Ascending aorta (tissue), 2 donors: ENCODE measurements at places on chromosomes 4 and X.

GRCh38 chr4:71639380-71639779, 144.5 kb downstream of the GC start:
- DNase-seq, result no peak

DNA sequence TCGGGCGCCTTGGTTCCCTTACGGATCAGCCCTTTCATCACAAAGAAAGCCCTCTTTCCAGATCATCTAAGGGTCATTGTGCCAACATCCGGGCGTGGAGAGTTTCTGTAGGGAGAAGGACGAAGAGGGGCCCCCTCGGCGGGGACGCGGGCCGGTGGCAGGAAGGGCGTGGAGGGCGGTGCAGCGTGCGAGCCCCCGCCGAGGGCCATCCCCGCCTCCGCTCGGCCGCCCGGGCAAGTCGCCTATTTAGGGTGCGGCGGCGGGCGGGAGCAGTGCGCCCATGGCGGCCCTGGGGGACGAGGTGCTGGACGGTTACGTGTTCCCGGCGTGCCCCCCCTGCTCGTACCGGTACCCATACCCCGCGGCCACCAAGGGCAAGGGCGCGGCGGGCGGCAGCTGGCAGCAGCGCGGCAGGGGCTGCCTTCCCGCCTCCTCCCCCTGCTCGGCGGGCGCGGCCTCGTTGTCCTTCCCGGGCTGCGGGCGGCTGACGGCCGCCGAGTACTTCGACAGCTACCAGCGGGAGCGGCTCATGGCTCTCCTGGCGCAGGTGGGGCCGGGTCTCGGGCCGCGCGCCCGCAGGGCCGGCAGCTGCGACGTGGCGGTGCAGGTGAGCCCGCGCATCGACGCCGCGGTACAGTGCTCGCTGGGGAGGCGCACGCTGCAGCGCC, at the start of gene ZAR1:
Gene ZAR1 (plus strand): TSS at position 241 of the 668 bp plus-strand sequence. CDS start 40 bp downstream, at position 281.
- no peak for DNase-seq

DNA sequence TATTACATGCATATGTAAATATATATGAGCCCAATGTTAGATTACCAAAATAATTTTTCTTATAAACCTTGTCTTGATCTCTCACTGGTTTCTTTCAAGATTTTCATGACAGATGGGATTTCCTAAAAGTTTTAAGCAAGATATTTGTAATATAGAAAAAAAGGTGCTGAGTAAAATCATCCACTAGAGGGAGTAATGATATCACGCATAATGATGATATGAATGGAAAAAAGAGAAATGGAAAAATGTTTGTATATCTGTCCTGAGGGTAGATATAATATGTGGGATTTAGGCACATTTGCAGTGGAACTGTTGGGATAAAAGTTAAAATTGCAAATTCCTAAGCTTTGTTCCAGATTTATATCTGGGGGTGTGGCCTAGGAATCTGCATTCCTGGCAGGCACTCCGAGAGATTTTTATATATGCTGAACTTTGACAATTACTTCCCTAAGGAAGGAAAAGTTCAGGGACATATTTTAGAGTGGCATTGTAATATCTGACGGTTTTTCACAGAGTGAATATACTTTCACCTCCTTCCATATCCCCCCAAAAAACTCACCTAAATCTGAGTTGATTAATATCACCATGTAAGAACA, 60.5 kb downstream of the TMA16 start:
- DNase-seq, result no peak

GRCh38 chr4:123579961-123580360, 183.4 kb downstream of the SPRY1 start:
- DNase-seq, result no peak

DNA sequence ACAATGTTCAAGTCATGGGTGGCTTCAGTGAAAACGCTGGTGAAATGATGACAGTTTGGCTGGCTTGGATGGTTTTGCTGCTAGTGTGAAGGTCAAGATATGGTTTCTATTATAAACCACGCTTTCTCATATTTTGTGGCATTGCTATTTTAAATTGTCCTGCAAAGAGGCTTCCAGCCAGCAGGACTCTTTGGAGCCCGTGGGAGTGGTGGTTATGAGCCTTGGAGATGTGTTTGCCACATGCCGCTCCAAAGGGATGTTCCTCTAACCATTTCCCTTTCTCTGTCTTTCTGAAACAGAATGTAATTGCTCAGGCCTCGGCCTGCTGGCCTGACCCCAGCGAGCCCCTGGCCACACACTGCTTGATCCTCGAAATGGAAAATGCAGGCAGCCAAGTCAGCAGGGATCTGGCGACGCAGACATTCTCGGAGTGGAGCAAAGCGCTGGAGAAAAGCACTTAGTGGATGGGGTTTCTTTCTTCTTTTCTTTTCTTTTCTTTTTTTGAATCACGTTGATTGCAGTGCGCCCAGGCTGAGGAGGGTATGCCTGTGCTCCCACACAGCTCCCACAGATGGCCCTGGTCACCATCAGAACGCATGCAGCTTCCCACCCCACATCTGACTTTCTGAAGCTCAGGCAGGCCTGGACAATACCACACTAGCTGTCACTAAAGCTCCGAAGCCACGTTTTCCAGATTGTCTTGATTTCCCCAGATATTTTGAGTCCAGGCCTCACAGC, 114.0 kb downstream of the ENPP6 start:
- peak; percentile 38 for DNase-seq

GRCh38 chr4:65805936-65806335, 135.6 kb upstream of the EPHA5 start:
- DNase-seq, result no peak

- no peak for DNase-seq
Observed at GRCh38 chr4:174398728-174399127, 115.0 kb downstream of the CEP44 start.

DNA sequence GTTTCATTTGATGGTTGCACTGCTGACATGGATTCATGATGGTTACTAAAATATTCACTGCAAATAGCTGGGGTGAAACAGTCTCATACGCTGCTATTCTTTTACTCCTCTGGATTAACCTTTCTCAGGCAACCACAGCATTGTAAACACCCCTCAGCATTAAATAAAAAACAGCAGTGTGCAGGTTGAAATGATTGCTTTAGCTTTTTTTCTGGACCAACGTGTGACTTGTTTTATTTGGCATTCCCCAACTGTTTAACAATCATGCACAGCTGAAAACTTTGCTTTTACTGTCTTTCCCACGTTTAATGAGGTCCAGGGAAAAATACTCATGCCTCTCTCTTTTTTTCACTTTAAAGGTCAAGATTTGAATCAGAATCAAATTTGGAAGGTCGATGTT, 490.8 kb downstream of the RAPGEF2 start:
- DNase-seq, result no peak

GRCh38 chr4:169756971-169757574, 671 bp downstream of the HPF1 start:
- DNase-seq, result no peak

DNA sequence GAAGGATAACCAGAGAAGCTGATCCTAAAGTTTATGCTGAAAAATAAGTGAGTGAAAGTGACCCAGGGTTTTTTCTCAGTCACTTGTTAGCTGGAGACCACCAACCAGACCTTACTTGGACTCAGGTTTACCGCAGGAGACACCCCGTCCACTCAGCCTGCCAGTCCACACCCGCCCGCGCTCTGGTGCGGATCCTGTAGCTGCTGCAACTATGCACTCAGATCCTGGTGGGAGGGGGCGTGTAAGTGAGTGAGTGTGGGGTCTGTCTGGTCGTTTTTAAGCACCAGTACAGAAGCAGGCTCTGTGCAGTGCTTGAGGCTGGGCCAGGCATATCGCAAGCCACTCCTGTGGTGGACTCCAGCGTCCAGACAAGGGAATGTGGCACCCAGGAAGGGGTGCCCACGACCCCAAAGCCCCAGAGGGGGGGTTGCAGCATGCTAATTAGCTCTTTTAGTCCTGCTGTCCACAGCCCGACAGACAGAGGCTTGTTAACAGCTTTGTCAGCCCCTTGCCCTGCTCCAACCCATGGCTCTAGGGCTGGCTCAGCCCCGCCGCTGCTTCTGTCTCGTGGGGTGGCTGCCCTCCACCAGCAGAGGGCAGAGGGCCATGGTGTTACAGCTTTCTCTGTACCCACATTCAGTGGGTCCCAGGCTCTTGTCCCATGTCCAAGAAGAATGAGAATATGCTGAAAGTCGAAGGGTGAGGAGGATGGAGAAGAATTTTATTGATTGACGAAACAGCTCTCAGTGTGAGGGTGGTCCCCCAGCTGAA, 40.4 kb upstream of the PPP1R2C start:
- DNase-seq, result no peak

DNA sequence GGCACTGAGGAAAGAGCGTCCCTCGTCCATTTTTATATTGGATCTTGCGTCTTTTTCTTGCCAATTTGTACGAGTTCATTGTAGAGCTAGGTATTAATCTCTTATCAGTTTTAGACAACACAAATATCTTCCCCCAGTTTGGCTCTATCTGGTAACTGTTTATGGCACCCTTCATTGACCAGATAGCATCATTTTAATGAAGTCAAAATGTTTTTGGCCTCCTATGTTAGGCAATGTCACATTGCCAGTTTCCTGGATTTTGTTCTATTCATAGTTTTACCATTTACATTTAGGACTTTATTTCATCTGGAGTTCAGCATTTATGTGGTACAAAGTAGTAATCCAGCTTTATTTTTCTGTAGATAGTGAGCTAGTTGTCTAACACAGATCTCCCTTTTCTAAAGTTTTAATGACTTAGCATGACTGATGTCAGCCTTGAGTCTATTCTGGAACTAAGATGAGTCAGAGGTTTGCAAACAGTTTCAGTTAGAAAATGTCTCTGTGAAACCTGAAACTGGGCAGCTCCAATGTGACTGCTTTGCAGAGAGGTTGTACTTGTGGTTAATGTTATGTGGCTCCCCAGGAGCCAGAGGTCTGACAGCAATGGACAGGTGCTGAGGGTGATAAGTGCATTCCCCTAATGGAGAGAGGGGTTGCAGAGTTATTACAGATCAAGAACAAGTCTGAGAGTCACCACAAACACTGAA, 5.3 kb upstream of the STBD1 start:
- no peak for DNase-seq

GRCh38 chr4:3466691-3467600, 3.8 kb downstream of the DOK7 start:
- no peak for DNase-seq
